Stimulated activated CD4-positive, alpha-beta T cell treated with anti-CD3 and anti-CD28 coated beads, Interleukin-15, amount 100 ng/mL, for 1 hour (primary cell): ENCODE measurements at places on chromosomes 6 and 20.

DNA sequence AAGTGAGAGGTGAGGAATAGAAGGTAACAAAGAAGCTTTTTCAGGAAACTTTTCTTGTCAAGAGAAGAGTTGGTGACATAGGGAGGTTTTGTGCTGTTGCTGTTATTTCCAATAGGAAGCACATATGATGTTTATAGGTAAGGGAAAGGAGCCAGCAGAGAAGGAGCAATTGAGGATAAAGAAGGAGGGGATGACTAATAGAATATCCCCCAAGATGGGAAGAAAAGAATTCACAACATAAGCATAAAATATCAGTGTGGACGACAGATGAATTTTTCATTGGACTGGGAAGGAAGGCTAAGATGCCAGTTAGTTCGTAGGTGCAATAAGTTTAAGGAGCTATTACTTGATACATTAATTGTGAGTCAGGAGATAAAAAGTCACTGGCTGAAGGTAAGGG lies 8.5 kb upstream of the BEND6 start:
- no peak for DNase-seq

DNA sequence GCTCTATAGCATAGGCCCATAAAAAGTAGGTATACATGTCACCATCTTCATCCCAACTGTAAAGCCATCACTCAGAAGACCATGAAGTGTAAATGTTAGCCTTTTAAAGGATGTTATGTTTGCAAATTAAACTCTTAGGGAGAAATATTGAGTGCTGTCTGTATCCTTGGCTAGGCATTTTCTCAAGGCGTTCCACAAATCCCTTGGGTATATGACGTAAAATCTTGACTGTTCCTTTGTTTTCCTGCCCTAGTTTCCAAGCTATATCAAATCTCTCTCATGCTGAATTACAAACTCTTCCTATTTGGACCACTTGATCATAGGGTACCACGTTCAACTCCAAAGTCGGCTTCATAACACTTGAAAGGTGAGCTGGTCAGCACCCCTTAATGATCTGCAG lies 486.2 kb downstream of the HDGFL1 start:
- DNase-seq: no peak

- no peak for DNase-seq
These were observed 37.8 kb upstream of the SNRPB2 start for GRCh38 chr20:16692009-16692408.

DNA sequence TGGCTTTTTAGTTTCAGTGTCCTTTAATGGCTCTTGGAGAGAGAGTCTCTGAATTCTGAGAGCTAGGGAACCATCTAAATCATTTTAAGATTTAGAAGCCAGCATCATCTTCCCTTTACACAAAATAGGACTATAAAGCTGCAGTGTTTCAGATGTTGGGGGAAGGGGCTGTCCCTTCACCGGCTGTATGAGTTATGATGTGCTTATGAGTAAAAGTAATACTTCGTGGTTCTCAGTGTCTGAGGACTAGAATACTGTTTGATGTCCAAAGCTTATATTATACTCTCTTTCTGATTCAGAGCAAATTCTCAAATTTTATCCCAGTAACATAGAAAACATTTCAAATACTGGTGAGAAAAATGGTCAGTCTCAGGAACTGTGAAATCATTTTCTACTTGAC lies 63.5 kb upstream of the FAM8A1 start:
- DNase-seq: no peak

DNA sequence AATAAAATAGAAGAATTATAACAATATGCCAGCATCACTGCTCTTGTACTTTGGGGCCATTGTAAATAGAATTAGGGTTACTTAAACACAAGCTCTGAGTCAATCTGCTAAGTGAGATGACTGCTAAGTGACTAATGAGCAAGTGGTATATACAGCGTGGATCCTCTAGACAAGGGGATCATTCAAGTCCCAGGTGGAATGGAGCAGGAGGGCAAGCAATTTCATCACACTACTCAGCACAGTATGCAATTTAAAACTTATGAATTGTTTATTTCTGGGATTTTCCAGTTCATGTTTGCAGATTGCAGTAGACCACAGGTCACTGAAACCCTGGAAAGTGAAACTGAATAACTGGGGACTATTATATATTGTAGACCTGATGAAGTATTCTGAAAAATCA lies 235.3 kb downstream of the BTBD3 start:
- DNase-seq: no peak

GRCh38 chr20:17964073-17964472 lies 4.5 kb downstream of the SNX5 start:
- DNase-seq: no peak

GRCh38 chr6:114989279-114989964 lies 646.6 kb upstream of the HS3ST5 start:
- DNase-seq: no peak
